ENCODE measurements at places on chromosomes 5 and 9.
A peak's percentile ranks its signal among the peaks of the same experiment; 100 is the strongest.

GRCh38 chr9:69155341-69156030 is 18.6 kb upstream of the TJP2 start:
- peak; percentile 34 for DNase-seq

DNA sequence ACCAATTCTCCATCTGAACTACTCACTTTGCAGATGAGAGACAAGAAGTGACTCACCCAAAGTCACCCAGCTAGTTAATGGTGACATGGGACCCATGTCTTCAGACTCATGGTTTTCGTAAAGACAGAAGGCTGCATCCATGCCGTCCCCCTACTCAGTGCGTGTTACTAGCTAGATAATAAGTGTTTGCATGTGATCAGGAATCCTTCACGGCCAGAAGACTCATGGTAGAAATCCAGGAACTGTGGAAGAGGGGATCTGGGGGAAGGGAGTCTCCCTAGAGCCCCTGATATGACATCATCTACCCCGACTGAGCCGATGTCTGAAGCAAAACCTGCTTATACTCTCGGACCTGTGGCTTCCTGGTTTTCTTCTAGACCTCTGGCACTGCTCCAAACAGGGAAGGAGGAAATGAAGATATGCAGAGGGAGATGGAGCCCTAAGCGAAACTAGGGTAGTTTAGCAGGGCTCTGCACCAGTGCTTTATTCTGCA is 3.3 kb downstream of the RNF183 start:
- DNase-seq, result no peak

- no peak for DNase-seq
Observed at GRCh38 chr9:7289773-7290172, 509.8 kb downstream of the DMAC1 start.

DNA sequence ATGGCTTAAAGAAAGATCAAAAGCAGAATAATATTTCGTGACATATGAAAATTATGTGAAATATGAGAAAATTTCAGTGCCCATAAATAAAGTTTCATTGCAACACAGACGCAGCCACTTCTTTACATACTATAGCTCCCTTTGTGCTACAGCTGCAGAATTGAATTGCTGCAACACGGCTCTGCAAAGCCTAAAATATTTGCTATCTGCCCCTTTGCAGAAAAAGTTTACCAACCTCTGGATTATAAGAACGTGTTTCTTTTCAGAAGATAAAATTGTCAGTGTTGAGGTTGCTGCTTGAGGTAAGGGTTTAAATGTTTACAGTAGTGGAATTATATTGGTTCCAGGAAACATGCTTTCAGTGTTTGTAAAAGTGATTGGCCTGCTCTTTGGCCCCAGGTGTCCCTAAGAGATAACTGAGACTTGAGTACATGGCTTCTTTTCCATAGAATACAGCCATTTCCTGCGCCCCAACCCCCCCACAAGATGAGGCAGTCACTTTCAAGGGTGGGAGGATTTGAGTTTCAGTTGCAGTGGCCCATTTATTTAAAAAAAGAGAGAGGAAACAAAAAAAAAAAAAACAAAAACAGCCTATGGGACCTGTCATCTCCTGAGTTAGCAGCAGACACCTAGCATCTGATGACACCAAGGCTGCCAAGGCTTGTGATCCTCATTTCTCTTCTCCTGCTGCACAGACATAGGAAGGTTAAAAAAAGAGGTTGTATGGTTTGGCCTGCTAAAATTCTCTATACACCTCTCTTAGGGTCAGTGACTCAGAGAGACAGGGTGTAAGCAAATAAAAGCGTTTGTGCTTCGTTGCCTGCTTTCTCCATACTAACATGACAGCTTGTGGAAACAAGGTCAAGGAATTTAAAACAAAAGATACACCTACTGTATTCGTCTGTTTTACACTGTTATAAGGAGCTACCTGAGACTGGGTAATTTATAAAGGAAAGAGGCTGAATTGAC is 28.0 kb upstream of the HTR4 start:
- no peak for DNase-seq

DNA sequence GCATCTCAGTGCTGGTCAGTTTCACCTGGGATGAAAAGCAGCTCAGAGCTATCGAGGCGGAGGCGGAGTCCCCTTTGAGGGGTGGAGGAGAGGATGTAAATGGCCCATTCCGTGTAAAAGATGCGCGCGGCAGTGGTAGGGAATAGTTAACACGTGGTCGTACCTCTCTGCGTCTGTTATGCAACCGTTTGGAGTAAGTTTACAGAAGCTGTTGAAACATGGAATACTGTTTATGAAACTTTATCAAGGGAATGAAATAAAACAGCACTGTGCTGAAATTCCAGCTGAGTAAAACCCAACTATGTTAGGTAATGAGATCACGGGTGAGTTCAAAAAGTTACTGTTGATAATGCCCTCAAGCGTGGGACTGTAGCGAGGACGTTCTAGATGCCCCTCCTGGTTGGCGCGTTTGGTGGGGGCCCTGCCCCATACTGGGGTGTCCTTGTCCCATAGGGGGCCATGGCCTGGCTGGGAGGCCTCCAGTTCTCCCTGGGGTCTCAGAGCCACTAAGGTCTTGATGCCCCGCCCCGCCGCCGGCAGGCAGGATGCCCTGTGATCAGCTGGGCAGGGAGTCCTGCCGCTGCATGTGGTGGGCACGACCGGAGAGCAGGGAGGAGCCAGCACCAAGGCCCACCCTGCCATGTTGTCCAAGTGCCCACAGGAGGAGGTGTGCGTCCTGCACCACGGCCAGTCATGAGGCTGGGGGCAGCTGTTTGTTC is 90.9 kb downstream of the COL5A1 start:
- no peak for DNase-seq

DNA sequence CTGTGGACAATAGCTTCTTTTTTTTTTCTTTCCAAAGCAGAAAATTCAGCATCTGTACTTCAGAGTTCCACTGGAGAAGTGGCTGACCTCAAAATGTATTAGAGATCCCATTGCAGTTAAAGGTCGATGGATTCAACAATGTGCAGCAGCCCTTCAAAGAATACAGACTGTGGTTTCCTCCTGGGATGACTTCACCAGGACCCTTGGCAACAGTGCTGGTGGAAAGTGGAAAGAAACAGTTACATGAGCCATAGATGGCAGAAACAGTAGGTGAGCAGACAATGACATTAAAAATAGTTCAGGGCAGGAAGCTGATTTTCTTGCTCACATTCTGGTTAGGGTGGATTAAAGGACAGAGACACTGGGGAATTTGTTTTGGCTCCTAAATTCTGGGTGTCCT is 62.4 kb downstream of the SLC28A3 start:
- DNase-seq, result no peak

DNA sequence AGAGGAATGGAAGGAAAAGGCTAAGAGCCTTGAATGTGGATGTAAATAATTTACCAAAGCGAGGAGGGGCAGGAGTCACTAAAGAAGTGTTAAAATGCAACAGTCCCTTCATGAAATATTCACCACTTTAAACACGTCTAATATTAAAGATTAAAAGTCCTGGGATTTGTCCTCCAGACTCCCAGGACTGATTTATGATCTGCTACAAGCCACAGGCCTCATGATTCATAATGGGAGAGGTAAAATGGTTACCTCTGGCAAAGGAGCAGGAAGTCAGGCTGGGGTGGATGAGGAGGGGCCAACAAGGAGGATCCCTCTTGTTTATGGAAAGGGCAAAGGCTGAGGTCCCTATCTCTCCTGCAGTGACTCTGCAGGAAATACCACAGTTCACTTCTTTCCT is 292.4 kb downstream of the TRIM32 start:
- no peak for DNase-seq

DNA sequence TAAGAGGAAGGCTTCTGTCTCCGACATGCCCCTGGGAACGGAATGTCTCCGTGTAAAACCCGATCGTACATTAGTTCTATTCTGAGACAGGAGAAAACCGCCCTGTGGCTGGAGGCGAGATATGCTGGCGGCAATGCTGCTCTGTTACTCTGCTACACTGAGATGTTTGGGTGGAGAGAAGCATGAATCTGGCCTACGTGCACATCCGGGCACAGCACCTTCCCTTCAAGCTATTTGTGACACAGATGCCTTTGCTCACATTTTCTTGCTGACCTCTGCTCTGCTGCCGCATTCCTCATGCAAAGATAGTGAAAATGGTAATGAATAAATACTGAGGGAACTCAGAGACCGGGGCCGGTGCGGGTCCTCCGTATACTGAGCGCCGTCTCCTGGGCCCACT is 2.2 kb upstream of the DPP7 start:
- DNase-seq, result no peak

DNA sequence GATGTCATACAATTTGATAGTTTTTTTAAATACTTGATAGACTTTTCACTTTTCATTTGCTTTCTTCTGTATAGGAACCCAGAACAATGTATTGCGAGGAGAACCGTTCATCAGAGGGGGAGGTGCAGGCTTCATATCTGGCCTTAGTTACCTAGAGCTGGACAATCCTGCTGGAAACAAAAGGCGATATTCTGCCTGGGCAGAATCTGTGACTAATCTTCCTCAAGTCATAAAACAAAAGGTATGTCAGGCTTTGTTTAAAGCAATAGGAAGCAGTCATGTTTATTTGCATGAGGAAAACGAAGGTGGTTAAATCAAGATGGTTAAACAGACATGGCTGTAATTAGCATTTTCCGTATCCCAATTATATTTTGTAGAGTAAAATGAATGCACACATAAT is 46.0 kb downstream of the C7 start:
- DNase-seq, result no peak

GRCh38 chr9:14993901-14994554 is 83.8 kb upstream of the FREM1 start:
- no peak for DNase-seq

GRCh38 chr5:37248421-37248969 is 681 bp downstream of the CPLANE1 start:
- no peak for DNase-seq

- no peak for DNase-seq
Observed at GRCh38 chr9:22413884-22414283, 32.7 kb upstream of the DMRTA1 start.

All from GM12892 (cell line).